Stimulated activated CD4-positive, alpha-beta T cell treated with anti-CD3 and anti-CD28 coated beads, TNF-alpha, amount 100 ng/mL, for 24 hours (primary cell): ENCODE measurements at places on chromosomes 6 and 20.

- no peak for DNase-seq
These were observed 481.5 kb downstream of the NKAIN2 start for GRCh38 chr6:124285146-124285545.

DNA sequence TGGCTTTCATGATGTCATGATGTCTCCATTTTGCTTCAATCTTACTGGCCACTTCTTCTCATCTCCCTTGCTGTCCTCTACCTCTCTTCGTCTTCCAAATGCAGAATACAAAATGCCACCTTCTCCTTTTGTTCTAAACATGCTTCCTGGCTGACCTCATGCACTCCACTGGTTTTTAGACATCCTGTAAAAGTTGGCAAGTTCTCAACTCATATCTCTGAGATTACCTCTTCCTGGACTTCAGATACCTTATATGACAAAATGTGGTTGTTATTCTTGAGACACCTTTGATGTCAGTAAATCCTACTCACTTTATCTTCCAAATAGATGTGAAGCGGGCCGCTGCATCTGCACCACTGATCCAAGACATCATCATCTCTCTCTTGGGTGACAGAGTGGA, 212.7 kb upstream of the FOXA2 start:
- no peak for DNase-seq

DNA sequence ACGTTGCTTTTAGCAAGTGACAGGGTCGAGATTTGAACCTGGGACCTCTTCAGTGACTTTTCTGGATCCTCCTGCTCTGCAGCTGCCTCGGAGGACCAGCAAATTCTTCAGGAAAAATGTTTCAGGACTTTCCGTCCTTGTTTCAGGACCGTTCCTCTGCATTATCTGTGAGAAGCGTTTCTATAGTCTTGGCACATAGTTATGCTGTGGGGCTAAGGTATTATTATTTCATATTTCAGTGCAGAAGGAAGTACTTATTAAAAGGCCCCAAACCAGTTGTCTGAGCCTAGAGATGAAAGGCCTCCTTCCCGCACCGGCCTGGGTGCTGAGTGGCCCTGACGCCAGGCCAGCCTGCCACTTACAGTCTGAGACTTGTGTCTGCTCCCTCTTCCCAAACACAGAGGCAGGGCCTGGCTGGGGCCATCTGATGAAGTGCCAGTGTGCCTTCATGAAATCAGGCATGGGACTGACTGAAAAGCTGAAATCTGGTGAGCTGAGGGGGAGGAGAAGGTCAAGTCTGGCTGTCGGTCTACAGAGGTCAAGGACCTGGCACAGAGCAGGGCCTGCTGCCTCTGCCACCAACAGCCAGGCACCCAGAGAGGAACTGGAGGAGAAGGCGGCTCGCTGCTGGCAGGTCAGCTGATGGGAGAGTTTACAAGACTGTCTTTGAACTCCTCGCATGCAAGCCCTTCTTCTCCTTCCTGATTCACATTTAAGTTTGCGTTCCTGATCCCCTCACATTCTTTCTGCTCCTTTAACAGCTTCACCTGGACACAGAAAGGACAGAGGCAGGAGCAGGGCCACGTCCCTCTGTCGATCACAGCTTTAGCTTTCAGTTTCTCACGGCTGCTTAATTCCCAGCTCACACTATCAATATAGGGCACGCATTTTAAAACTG, 8.9 kb upstream of the QKI start:
- DNase-seq, result no peak

DNA sequence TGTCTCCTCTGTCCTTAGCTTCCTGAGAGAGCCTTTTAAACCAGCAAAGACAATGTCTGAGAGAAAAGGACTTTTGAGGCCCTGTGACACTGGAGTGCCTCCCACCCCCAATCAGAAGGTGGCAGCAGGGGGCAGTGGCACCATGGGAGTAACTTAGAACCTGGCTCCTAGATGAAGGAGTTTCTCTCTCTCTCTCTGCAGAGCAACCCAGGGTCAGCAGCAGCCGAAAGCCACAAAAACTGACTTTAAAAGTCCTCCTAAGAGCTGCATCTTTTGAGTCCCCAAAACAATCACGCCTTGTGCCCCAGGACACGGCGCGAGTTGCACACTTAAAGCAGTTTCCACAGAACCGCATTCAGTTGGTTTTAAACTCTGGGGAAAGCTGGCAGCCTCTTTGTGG, 5.3 kb upstream of the TCP11 start:
- no peak for DNase-seq

DNA sequence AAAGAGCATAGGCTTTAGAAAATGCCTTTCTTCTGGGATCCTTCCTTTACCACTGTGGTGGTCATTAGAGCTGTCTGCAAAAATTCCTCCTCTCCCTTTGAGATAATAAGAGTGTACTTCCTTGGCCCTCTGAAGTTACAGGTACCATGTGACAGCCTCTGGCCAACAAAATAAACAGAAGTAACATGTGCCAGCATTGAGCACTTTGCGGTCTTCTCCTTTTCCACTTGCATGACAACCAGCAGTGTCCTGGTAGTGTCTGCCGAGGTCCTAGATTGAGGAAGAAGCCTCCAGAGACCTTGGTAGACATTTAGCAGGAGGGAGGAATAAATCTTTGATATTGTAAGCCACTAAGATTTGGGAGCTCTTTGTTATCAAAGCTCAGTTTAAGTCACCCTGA, 87.5 kb upstream of the ARID1B start:
- no peak for DNase-seq

- no peak for DNase-seq
These were observed 25.6 kb downstream of the CDH22 start for GRCh38 chr20:46282669-46283068.

- DNase-seq, result no peak
These were observed 48.0 kb upstream of the SDHAF4 start for GRCh38 chr6:70518723-70519122.

- no peak for DNase-seq
These were observed 52.0 kb upstream of the KLHL31 start for GRCh38 chr6:53717566-53717965.

GRCh38 chr20:47379433-47380150, 23.1 kb upstream of the ZMYND8 start:
- DNase-seq, result no peak

- DNase-seq, result no peak
These were observed 75.0 kb upstream of the RALY start for GRCh38 chr20:33918662-33919061.

GRCh38 chr6:117776441-117776840, 101.2 kb downstream of the NUS1 start:
- DNase-seq, result no peak

DNA sequence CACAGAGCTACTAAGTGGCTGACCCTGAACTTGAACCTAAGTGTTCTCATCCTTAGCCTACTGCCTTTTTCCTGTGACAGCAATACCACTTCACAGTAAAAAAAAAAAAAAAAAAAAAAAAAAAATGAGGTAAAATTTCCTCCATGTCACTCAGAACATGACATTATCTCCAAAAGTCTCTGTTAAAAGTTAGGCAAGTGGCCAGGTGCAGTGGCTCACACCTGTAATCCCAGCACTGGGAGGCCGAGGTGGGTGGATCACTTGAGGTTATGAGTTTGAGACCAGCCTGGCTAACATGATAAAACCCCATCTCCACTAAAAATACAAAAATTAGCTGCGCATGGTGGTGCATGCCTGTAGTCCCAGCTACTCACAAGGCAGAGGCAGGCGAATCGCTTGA, 11.2 kb upstream of the HDDC2 start:
- DNase-seq, result no peak

DNA sequence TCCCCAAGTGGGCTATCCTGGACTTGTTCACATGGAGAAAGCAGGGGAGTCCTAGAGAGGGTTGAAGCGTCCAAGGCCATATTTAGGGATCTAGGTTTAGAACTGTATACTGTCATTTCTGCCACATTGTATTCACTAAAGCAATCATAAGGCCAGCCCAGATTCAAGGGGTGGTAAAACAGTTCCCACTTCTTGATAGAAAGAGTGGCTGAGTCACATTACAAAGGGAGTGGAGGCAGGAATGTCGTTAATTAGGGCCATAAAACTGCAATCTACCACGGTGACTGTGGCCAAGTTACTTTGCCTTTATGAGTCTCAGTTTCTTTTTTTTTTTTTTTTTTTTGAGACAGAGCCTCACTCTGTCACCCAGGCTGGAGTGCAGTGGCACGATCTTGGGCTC, 7.4 kb upstream of the UBR2 start:
- no peak for DNase-seq

DNA sequence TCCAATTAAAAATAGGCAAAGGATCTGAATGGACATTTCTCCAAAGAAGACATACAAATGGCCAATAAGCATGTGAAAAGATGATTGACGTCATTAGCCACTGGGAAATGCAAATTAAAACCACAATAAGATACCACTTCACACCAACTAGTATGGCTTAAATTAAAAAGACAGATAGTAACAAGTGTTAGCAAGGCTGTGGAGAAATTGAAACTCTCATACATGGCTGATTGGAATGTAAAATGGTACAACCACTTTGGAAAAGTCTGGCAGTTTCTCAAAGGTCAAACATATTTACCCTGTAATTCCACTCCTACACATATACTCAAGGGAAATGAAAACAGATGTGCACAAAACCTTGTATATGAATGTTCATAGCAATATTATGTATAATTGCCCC, 83.6 kb downstream of the CEP57L1 start:
- no peak for DNase-seq

- DNase-seq, result no peak
These were observed 26.3 kb downstream of the SERPINB6 start for GRCh38 chr6:2945153-2945452.

DNA sequence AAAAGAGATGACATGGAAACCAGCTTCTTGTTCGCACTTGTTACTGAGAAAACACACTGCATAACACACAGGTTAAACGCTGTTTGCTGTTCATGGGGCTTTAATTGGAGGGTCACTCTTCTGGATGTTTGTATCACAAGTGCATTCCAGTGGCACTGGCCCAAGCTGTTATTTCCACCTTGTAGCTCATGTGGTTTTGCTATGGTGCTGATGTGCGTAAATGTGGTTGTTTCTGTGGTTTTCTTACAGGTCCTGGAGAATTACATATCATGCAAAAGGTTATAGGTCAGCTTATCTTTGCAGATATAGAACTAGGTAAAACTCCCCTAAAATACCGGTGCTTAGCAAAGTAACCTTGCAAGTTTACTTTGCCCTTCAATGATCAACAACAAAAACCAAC, 89.3 kb upstream of the AHI1 start:
- DNase-seq, result no peak

- DNase-seq, result no peak
These were observed 122.8 kb downstream of the ALDH8A1 start for GRCh38 chr6:134826889-134827737.

- peak; percentile 25 for DNase-seq
These were observed 50.4 kb downstream of the HLA-DPB1 start for GRCh38 chr6:33126101-33126714.

GRCh38 chr20:62977613-62978560, 25.4 kb downstream of the SLC17A9 start:
- peak; percentile 70 for DNase-seq

DNA sequence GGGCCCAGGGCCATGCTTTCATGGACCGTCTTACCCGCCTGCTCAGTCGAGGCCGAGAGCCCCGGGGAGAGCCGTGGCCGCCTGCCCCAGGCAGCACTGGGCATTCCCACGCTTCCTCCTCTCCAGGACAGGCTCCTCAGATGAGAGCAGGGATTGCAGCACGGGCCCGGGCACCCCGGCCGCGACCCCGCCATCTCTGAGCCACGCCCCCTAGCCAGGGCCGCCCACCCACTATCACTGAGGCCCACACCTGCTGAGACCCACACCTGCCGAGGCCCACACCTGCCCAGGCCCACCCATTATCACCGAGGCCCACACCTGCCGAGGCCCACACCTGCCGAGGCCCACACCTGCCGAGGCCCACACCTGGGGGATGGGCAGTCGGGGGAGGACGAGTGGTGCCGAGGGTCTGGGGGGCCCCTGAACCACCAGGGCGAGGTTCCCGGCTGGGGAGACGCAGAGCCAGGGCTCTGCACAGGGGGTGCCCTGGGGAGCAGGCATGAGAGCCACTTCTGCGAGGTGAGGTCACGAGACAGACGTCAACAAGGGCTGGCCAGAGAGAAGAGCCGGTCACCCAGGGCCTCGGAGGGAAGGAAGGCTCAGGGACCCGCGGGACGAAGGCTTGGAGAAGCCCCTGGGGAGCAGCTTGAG, 235.6 kb downstream of the ERMARD start:
- DNase-seq, result no peak

DNA sequence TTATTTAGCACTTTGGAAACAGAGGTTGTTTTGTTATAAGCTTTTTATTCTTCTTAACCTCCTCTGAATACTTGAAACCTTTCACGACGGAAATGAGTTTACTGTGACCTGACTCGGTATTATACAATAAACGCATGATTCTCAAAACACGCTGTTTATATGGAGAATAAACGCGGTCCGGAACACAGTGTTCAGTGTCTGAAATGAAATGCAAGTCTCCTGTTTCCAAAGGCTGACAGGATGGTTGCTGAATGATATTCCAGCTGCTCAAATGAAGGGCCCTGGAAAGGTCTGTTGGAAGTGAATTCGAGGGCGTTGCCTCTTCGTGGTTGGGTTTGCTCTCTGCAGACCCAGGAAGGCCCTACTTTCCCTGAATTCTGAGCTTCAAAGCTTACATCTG, 83.4 kb downstream of the RSPH3 start:
- DNase-seq, result no peak

DNA sequence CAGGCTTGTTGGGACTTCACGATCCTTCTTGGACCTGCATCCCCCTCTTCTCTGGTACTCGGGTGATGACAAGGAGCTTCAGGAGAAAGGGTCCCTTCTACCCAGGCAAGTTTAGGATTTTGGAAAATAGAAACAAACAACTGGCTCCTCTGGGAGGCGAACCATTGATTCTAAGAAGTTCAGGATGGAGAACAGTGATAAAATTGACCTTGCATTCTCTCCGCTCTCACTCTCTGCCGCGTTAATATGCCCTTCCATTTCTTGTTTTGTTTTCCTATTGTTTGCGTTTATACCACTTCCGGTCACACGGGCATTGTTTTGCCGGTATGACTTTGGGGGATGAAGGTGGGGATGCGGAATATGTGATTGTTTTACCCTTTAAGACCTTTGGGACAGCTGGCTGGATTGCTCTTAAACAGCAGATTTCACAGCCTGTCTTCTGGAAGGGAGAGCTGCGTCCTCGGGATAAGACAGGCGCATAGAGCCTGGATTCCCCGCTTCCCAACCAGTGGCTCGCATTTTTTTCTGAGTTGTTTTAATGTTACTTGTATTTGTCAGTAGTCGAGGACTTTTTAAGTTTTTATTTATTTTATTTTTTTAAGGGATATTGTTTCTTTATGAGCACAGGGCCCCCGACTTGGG, 144.3 kb upstream of the ZNF184 start:
- DNase-seq, result no peak

- DNase-seq, result no peak
These were observed 115.9 kb upstream of the BCLAF1 start for GRCh38 chr6:136405420-136406029.

DNA sequence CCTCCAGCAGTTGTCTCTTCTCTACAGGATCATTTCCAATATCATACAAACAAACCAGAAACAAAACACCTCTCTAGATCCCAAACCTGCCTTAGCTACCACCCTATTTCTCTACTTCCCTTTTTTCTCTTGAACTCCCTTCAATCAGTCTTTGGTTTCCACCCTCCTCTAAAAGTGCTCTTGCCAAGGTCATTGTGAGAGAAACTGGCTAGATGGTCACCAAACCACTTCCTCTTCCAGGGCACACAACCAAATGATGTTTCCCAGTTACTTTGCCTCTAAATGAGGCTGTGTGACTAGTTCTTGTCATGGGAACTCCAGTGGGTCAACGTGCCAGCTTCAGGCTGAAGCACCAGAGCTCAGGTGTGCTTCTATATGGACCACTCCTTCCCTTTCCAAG, 85.8 kb upstream of the ARMC2 start:
- DNase-seq, result no peak
